ENCODE measurements at places on chromosomes 6 and 20. TPM values are rescaled to one million over a fixed set of nuclear protein-coding genes. Genes with fewer than 3 reads are reported as not detected.

GLP1R gene
- total RNA-seq = not detected

ABHD16B gene
- total RNA-seq = not detected

HLA-DQB1 gene
- total RNA-seq = not detected

SLC22A23 gene
- 8.8 TPM for total RNA-seq

SIRPD gene
- not detected for total RNA-seq

All from articular chondrocyte of knee joint (primary cell).